Fibroblast of skin of right quadriceps (primary cell): ENCODE measurements at places on chromosomes 3 and 15.

- no peak for DNase-seq
Observed at GRCh38 chr3:65662095-65662494, 376.6 kb downstream of the MAGI1 start.

DNA sequence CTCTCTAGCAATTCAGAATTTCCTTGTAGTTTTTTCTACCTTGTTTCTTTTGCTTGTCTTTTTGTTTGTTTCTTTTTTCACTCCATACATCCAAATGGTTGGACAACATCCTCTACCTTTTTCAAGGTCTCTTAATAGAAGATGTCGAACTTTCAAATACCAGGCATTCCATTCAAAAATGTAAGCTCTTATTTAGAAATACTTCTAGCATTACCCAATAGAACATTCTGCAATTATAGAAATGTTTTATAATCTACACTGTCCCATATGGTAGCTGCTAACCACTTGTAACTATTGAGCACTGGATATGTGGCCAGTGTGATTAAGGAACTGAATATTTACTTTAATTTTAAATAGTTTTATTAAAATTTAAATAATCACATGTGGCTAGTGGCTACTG, 196.2 kb upstream of the MRPL3 start:
- peak; percentile 76 for DNase-seq

- no peak for DNase-seq
Observed at GRCh38 chr15:77018796-77019505, 24.0 kb downstream of the PSTPIP1 start.

DNA sequence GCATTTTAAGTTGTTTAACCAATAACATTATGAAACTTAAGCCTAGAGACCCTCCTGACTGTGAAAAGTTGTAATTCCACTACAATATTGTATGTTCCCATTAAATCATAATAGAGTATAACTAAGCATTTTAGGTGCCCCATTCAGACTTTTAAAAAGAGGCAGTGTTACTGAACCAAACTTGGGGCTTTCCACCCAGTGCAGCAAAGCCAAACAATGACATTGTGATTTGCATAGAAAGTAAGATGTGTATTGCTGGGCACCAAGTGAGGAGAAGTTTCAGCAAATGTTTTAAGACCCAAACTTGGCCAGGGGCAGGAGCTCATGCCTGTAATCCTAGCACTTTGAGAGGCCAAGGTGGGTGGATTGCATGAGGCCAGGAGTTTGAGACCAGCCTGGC, 706.2 kb downstream of the GRM7 start:
- no peak for DNase-seq

DNA sequence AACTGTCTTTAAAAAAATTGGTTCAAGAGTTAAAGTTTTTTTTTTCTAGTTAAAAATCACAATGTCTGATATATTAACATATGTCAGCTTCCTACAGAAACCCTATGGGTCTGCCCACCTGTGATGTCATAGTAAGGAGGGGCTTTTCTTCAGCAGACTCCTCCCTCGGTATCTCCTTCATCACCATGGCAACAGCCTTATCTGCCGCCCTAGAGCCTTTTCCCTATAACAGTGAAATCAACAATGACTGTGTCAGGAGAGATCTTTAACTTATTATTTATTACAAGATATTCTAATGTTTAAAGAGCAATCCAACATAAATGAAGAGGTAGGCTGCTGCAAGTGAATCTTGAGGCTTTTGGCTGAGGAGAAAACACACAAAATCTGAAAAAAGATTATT, 138.7 kb downstream of the PEX5L start:
- peak; percentile 43 for DNase-seq

DNA sequence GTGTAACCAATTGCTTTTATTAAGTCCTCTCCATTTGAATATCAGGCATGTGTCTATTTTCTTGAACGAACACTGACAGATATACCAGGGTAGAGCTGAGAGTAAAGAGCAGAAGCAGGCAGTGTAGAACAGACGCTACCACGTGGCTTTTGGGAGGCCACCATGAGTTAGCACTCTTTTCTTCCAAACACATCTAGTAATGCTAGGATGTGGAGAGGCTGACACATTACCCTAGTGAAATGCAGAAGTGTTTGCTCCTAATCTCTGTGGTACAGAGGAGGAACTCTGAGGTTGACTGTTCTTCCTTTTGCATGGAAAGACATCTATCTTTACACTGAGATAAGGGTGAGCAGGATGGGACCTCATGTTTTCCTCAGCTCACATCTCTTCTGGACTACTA, 216.3 kb downstream of the SATB1 start:
- no peak for DNase-seq

GRCh38 chr3:98788651-98789050, 25.5 kb downstream of the ST3GAL6 start:
- DNase-seq: peak; percentile 42

- DNase-seq: peak; percentile 99
Observed at GRCh38 chr3:185656321-185656840, 70.3 kb downstream of the SENP2 start.

- no peak for DNase-seq
Observed at GRCh38 chr3:38128303-38128655, 8.6 kb downstream of the ACAA1 start.

DNA sequence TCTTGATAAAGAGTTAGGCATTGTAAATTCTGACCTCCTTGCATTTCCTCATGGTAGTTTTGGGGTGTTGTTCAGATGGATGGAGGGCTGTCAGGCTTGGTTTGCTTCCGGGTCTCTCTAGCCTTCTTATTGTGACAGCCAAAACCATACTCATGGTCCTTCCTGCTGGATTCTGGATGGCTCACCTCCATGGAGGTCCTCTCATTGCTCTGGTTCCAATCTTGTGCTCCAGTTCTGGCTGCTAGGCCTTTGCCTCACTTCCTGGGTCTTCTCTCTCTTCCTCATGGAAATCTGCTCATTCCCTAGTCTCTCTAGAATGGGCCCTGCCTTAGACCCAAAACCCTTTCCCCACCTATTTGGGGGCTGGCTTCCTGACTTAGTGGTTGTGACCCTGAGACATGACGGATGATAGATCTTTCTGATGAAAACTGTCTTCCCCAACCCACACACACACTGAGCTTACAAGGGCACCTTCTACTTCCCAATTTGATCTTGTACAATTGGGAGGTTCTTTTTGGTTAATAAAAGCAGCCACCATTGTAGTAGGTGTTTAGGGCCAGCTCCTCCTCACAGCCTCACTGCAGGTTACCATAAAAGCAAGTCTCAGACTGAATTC, 66.2 kb upstream of the XCR1 start:
- DNase-seq: no peak

DNA sequence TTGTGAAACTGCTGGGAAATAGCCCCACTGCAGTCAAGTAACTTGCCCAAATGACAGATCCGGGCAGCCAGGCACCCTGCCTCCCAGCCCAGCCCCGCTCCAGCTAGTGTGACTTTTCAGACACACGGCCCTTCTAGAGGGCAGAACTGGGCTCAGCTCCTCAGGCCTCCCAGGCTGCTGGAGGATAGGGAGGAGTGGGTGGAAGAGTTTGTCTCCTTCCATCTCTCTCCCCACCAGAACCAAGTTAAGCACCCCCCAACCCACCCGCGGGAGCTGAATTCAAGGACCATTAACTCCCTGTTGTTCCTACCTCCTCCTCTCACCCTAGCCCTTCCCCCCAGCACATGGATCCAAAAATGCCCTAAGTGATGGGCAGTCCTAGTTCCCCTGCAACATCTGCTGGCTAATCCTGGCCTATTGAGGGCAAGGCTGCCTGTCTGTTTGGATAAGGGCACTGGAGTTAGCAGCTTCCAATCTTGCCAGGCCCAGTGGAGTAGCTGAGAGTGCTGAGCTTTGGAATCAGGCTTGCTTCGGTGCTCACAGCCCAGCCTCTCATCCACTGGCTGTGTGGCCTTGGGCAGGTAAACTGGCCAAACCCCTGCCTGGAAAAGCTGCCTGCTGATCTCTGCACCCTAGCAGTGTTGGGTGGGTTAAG, 3.1 kb downstream of the CCDC33 start:
- no peak for DNase-seq

- DNase-seq: no peak
Observed at GRCh38 chr3:47613722-47614121, 35.1 kb upstream of the CSPG5 start.

DNA sequence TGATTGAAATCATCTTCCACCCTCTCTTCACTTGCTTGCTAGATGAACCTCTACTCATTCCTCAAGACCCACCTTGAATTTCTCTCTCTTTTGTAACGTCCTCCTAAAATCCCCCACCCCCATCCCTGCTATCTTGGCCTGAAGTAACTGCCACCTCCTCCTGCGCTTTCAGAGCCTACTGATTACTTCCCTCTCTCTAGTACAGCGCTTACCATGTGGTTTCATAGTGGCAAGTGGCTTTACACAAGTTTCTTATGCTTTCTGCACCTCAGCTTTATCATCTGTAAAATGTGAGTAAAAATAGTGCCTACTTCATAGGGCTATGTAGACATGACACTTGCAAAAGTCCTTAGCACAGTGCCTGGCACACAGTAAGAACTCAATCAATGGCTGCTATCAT, 28.7 kb upstream of the DAZL start:
- no peak for DNase-seq

- DNase-seq: no peak
Observed at GRCh38 chr3:38566215-38566528, 70.0 kb downstream of the EXOG start.

- DNase-seq: peak; percentile 21
Observed at GRCh38 chr15:88465633-88466224, 1.5 kb downstream of the MRPL46 start.

GRCh38 chr3:21750080-21750696, 822 bp downstream of the ZNF385D start:
- peak; percentile 58 for DNase-seq
